Smooth muscle cell of the coronary artery (primary cell): ENCODE measurements at places on chromosomes 6 and 20. TPM values are rescaled to one million over a fixed set of nuclear protein-coding genes. Genes with fewer than 3 reads are reported as not detected.

BMP5 gene
- total RNA-seq = not detected in 2 replicates

CCN6 gene
- not detected in 2 replicates for total RNA-seq

PTCHD4 gene
- 3.5 and 9.8 TPM in 2 replicates for total RNA-seq

SIM1 gene
- total RNA-seq = 1.6 TPM in 1 of 2 replicates, not detected in the other

ARHGAP40 gene
- total RNA-seq = not detected in 2 replicates

PPP1R11 gene
- 8.3 and 14.4 TPM in 2 replicates for total RNA-seq

SNAP25 gene
- not detected in 2 replicates for total RNA-seq

ZFAND3 gene
- 26.5 and 50.2 TPM in 2 replicates for total RNA-seq

PLG gene
- total RNA-seq = not detected in 2 replicates
